Right renal cortex interstitium (tissue), 3 donors: ENCODE measurements at places on chromosomes 12 and 14. TPM values are rescaled to one million over a fixed set of nuclear protein-coding genes. Genes with fewer than 3 reads are reported as not detected.

Gene ZNF26
- polyA plus RNA-seq = 12.6 TPM

Gene GCH1
- polyA plus RNA-seq = 9.3 TPM

Gene GLT1D1
- polyA plus RNA-seq = 1.7 TPM

Gene KRT80
- polyA plus RNA-seq = 0.76 TPM

Gene LRRC10
- polyA plus RNA-seq = 0.04 TPM

Gene DRAM1
- polyA plus RNA-seq = 23.4 TPM

Gene HOXC9
- 25.3 TPM for polyA plus RNA-seq
